Brain microvascular endothelial cell (primary cell): ENCODE measurements at places on chromosomes 13 and 19.
A peak's percentile ranks its signal among the peaks of the same experiment; 100 is the strongest.

DNA sequence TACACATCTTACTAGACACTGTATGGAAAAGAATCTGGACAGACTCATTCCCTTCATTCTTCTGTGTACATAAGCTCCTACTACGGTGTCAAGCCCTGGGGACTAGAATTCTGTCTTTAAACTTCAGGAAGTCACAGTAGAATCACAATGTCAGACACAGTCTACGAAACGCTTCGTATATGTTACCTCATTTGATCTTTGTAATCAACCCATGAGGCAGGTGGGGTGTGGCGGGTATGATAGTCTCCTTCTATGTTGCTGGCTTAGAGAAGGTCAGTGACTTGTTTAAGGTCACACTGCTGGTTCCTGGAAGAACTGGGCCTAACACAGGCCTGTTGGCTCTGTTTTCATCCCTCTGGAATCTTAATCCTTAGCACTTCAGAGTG is 32.2 kb upstream of the TPT1 start:
- no peak for DNase-seq

GRCh38 chr13:20373861-20374260 is 141.7 kb upstream of the GJB6 start:
- DNase-seq = no peak

DNA sequence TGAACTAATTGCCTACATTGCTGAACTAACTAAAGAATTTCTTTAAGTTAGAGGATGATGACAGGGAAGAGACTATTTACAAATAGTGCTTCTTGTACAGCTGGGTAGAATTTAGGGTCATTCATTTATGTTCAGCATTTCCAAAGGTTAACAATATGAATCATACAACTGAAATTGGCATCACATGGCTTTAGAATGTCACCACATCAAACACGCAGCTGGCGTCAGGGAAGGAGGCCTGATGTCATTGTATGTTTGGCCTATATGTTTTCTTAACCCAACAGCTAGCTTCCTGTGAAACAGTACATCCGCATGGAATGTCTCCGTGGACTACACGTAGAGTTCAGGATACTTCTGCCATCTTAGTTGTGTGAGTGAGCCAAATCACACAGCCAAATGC is 99.0 kb upstream of the TNFSF11 start:
- DNase-seq = peak; percentile 99

- no peak for DNase-seq
These were observed 99.4 kb upstream of the SERP2 start for GRCh38 chr13:44273991-44274770.

- peak; percentile 93 for DNase-seq
These were observed 1.2 kb upstream of the JUNB start for GRCh38 chr19:12789904-12790619.

- DNase-seq = no peak
These were observed 17.6 kb upstream of the DHRS12 start for GRCh38 chr13:51821606-51822005.

DNA sequence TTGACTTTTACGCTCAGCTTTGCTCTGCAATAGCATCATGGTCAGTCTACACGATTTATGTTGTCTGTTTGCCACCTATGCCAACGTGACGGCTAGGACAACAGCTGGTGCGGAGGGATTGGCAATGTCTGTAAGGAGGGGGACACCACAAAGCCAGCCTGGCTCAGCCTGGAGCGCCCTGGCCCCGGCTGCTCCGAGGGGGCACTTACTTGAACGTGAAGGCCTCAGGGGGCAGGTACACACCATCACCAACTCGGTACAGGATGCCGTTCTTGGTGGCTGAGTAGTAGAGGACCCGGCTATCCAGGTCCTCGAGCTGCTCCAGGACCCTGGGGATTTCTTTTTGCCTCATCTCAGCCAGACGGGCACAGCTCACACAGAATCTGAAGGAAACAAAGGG is 26.4 kb upstream of the EIF3G start:
- no peak for DNase-seq

DNA sequence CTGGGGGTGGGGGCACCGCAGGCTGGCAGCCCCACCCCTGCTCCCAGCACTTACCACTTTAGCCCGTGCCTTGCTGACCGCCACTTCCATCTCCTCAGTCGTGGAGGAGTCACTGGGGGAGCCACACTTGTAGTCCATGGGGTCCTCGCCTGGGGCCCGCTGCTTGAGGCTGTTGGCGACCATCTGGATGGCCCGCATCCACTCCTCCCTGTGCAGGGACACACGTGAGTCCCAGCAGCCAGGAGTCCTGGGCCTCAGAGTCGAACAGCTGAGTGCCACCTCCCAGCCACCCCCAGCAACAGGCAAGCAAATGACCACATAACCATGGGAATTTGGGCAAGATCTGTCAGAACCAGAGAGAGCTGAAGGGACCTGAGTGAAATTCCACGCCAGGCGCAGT is 16.0 kb upstream of the CCNP start:
- DNase-seq = no peak

DNA sequence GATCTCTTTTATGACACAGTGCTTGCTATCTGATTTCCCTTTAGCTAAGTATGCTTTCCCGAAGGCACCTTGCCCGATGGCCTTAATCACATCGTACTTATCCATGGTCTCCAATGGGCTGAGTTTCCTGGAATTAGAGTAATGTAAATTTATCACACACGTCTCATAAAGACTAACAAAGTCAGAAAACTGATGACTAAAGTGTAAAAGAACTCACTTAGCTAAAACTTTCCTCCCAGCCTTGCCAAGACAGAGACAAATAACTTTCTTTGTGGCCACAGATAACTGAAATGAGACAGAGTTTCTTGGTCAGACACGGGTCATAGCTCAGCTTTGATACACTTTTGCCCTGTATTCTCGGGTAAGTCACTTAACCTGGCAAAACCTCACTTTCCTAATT is 1.5 kb downstream of the NEK5 start:
- peak; percentile 25 for DNase-seq

GRCh38 chr13:51266642-51267041 is 44.4 kb downstream of the FAM124A start:
- DNase-seq = no peak

DNA sequence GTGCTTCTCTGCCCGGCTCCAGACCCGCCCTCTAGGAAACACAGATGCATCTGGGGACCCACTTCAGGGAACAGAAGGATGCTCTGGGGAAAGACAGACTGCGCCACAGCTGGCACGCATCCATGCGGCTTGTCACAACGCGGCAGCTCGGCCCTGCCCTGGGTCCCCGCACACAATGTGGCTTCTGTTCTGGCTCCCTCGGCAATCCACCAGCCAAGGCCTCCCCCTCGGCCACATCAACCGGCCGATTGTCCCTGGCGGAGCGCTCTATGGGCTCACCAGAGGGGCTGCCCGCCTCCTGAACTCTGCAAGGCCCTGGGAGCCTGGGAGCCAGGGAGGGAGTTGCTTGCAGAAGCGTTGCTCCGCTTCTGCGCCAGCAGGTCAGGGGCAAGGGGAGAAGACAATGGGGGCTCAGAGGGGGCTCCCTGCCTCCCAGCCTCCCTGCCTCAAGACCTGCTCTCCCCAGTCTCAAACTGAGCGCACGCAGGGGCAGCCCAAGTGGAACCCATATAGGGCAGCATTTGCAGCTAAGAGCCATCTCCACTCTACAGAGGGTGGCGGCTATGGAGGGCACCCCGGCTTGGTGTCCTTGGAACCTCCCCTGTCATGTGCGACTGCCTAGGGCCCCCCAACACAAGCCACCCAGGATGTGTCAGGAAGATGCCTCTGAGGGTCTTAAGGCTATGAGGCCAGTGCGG is 37.9 kb downstream of the MLLT1 start:
- DNase-seq = no peak

DNA sequence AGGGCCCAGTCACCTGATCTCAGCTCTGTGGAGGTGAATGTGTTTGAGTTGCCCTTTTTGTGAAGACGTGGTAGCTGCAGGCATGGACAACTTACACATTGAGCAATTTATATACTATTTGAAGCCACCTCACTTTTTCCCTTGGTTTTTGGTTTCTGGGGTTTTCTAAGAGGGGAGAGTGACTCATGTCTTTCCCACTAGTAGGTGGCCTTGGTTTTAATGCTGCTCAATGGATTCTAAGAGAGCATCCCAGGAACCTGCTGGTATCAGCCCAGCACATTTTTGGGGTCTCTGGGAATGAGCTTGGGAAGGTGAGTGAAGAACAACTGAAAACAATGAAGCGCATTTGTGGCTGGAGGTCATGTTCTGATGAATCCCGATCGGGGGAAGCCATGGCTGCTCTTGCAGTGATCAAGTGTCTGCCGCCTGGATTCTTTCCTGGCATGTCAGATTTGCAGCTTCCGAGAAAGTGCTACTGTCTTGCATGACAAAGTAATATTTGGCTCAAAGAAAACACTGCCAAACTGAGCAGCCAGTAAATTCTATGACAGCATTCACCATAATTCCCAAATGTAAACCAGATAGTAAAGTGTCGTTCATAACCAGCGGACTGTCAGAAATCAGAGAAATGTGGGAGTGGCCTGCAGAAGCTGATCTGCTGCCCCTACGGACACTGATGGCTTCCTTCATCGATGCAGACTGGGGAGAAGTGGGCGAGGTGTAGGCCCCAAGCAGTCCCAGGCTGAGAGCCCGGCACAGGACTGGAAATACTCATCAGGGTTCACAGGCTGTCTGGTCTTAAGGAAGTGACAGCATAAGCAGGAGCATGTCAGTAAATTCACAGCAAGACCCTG is 98.7 kb downstream of the COL4A2 start:
- DNase-seq = no peak
